ENCODE measurements at places on chromosomes 1 and 21. TPM values are rescaled to one million over a fixed set of nuclear protein-coding genes. Genes with fewer than 3 reads are reported as not detected.

- peak; percentile 70 for DNase-seq
Measured at GRCh38 chr1:31373056-31373896, at the start of gene FABP3. Gene FABP3 (minus strand): TSS chr1:31373076. CDS start chr1:31373014, 62 bp downstream.

DNA sequence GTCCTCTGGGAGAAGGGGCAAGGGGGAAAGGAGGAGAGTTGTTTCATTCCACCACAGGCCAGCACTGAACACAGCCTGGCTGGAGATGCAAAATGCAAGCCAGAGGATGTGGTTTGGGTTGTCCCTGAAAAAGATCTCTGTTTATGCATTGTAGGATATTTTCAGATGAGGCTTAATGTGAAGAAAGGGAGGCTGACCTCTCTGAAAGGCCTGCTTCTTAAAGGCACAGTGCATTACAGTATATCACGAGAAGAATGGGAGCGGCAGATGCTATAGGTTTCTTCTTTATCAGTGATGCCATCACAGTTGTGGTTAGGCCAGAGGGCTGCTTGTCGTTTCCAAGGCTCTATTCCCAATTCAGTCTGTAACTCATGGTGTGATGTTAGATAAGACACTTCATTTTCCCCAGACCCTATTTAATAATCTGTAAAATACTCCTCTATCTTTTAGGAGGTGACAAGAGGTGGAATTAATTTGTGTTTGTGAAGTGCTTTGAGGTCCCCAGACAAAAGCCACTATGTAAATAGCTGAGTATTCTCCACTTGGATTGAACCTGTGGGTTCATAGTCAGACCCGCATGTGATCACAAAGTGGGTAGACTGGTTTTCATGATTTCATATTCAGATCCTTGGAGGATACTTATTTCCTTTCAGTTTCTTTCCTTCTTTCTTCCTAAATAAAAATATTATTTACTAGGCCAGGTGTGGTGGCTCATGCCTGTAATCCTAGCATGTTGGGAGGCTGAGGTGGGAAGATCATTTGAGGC is 76.5 kb upstream of the WDR26 start:
- peak; percentile 70 for DNase-seq

GRCh38 chr1:111179968-111180533 is 20.4 kb downstream of the DENND2D start:
- DNase-seq = no peak

SPRR2F gene
- total RNA-seq = not detected

HTR6 gene
- total RNA-seq = 0.09 TPM

- peak; percentile 33 for DNase-seq
Measured at GRCh38 chr1:56448529-56449300, 130.6 kb downstream of the PLPP3 start.

DNA sequence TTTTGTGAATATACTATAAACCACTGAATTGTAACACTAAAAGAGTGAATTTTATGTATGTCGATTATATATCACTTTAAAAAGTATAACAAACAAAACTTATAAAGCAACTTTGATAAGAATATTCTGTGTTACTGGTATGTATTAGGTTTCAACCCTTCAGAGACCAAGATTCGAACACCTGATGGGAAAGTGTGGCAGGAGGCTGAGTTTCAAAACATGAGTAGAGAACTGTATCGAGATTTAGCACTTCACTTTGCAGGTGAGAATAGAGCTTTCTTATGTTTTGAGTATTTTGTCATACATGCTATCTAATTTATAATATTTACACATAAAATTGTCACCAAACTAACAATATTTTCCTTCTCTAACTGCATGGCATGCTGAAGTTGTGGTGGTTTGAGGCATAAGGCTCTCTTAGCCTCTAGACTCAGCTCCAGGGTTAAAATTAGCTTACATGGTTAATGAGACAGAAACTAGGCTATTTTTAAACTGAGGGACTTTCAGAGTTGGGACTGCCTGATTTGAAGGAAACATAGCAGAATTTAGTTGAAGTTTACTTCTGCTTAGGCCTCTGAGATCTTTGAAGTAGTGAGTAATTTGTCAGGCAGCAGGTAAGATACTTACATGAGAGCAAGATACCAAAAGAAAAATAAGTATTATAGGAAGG is 48.6 kb downstream of the CEP350 start:
- no peak for DNase-seq

HNRNPCL2 gene
- total RNA-seq = not detected

- DNase-seq = no peak
Measured at GRCh38 chr1:3360646-3361257, 93.7 kb upstream of the ARHGEF16 start.

GRCh38 chr1:17045634-17046333 is 8.0 kb downstream of the SDHB start:
- peak; percentile 83 for DNase-seq

- peak; percentile 50 for DNase-seq
Measured at GRCh38 chr1:147565189-147565980, 24.1 kb downstream of the BCL9 start.

GBP5 gene
- not detected for total RNA-seq

CLDN14 gene
- total RNA-seq = 0.27 TPM

MYOM3 gene
- total RNA-seq = not detected

DNA sequence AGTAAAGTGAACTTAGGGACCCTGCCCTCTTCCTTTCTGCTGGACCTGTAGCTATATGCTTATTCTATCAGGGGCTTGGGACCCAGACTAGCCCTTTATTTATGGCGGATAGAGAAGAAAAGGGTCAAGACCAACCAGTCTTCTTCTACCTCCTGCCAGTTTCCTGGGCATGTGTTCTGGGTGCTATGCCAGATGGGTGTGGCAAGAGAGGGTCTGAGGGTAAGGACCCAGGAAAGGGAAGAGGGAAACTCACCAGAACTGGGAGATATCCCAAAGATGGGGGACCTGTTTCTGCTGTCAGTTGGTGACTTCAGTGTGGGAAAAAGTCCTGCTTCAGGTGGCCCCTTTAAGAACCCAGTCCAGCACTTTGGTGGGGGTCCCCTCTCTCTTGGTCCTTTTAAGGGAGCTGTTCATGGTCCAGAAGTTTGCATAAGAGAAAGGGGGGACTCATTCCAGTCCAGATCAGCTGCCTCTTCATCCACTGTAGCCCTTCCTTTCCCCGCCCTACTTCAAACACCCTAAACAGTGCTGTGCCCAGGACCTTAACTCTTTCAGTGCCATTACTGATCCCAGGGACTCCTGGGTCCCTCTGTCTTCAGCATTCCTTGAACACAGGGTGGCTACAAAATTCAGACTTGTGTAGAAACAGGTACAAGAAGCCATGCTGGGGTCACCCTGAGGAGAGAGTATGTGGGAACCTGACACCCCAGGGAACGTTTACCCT is 18.4 kb downstream of the SSR2 start:
- no peak for DNase-seq

DNA sequence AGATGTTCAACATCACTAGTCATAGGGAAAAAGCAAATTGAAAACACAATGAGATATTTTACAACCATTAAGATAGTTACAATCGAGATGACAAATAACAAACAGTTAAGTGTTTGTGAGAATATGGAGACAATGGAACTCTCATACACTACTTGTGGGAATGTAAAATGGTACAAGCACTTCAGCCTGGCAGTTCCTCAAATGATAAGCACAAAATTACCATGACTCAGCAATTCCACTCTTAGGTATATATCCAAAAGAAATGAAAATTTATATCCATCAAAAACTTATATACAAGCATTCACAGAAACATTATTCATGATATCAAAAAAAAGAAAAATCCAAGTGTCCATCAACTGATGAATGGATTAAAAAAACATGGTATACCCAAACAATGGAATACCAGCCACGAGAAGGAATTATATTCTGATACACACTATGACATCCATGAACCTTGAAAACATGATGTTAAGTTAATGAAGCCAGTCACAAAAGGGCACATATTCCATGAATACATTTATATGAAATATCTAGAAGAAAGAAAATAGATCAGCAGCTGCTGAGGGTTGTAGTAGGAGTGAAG is 76.4 kb downstream of the EVI5 start:
- peak; percentile 46 for DNase-seq

DPYD gene
- 183 TPM for total RNA-seq

TNFSF4 gene
- total RNA-seq = 0.49 TPM

GRCh38 chr1:152109998-152110294 is 5.3 kb downstream of the TCHH start:
- DNase-seq = no peak

DNA sequence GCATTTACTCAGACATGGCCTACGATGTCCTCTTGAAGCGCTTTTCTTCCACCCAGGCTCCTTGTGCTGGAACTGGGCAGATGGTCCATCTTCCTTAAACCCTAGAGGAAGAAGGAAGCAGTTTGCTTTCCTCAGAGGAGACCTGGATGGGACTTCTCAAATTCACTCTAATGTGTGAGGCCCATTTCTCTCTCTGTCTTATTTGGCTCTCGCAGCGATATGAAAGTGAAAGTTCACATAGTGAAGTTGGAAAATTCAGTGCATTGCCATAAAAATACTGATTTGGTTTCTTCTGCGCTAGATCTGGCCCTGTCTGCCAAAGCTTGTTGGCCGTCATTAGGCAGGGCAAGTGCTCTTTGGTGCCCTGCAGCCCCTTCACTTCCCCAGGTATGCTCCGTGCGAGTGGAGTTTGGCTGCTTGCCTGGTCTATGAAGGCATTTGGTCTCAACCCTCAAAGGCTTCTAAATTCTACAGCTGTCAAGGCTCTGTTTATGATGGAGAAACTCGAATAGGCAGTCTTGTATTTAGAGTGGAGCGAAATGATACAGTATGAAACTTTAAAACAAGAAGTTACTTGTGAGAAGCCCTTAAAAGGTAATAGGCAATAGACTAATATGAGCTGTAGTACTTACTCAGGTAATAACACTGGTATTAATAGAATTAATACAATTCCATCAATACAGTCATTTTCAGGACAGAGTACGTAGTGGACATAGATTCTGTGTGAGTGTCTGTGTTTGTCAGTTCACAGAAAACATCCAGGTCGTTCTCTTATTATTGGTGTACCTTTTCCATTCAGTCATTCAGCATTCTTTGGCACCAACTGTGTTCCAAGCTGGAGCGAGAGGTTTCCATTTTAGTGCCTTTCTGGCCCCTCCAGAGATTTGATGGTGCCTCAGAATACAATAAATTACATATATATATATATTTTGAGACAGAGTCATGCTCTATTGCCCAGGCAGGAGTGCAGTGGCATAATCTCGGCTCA is 20.5 kb downstream of the SZRD1 start:
- DNase-seq = peak; percentile 80

GRCh38 chr21:35908311-35909078 is 151.8 kb downstream of the SETD4 start:
- DNase-seq = no peak

CACNA1S gene
- not detected for total RNA-seq

DNA sequence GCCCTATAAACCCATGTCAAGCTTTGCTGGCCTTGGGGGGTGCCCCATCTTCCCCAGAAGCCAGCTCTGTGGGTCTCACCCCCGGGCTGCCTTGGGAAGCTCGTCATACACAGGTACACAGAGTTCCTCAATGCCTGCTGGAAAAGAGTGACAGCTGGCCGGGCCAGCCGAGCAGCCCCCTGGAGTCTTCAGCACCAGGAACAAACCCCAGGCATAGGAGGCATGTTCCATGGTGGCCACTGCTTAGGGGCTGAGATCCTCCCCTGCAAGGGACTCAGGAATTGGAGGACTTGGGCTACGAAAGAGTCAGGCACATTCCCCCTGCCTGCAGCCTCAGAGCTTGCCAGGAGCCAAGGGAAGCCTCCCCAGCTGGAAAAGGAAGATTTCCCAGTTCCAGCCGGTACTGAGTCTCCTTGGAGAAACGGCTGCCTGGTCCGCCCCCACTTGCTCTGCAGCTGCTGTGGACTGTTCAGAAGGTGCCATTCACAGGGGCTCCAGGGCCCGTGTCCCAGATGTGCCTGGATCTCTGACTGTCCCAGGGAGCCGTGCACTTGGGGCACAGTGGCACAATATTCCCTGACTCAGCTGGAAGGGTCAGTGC is 89.5 kb downstream of the STUM start:
- DNase-seq = no peak

DNA sequence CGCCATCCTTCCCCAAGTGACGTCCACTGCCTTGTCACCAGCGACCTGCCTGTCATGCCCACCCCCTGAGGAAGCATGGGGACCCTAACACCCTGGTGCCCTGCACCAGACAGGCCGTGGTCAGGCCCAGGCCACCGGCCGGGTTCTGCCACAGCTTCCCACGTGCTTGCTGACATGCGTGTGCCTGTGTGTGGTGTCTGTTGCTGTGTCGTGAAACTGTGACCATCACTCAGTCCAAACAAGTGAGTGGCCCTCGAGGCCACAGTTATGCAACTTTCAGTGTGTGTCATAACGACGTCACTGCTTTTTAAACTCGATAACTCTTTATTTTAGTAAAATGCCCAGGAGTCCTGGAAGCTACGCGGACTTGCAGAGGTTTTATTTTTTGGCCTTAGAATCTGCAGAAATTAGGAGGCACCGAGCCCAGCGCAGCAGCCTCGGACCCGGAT is 8.5 kb upstream of the CTRC start:
- DNase-seq = peak; percentile 41

DNA sequence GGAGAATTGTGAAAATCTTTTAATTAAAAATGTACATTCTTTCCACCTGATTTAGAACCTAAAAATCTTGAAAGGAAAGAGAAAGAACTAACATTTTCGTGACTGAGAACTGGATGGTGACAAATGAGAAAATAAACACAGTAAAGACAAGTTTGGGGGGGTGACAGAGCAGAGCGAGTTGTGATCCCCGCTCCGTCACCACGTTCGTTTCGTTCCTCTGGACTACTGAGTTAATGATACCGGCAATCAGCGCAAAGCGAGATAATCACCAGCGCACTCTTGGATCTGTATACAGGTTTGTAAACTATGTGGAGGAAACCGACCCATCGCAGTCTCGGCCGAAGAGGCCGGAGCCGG is 31.2 kb upstream of the CFAP126 start:
- no peak for DNase-seq

DNA sequence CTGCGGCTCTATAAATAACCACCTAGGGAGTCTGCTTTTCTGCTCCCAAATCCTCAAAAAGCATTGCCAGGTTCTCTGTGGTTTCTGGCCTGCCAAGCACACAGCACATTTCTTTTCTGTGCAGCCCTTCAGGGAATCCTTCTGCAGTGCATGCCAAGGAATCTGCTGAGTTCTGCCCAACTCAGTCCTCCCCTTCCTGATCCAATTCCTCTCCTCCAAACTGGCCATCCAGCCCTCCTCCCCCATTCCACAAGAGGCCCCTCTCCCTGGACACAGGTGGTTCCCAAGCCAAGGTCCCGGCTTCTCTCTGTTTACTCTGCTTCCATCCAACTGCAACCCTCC is 61.8 kb downstream of the HIVEP3 start:
- DNase-seq = peak; percentile 92

DNA sequence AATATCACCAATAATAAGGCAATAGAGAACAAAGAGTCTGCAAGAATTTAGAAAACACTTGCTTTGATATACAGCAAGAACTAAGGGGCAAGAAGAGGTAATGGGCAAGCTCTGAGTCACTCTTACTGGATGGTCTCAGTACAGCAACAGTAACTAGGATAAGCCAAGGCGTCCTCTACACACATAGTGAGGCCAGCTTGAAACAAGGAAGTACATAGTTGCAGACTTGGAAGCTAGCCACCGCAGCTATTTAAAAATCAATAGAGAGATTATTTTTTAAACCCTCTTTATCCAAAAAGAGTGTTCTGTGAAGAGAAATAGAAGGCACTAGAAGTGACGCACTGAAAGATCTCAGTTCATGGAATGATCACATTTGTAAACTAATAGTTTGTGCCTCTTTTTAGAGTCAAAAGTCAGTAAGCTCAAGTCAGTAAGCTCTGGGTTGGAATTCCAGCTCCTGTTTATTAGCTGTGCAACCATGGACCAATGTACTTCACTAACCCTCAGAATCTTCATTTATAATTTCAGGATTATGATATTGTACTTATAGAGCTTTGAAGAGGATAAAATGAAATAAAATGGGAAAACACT is 118.6 kb downstream of the AKT3 start:
- no peak for DNase-seq

GRCh38 chr1:221743416-221744208 is 1.7 kb upstream of the DUSP10 start:
- DNase-seq = no peak
